ENCODE measurements at places on chromosomes 1 and 21.

- no peak for DNase-seq
Measured at GRCh38 chr1:182716740-182717720, 32.6 kb upstream of the RGS8 start.

DNA sequence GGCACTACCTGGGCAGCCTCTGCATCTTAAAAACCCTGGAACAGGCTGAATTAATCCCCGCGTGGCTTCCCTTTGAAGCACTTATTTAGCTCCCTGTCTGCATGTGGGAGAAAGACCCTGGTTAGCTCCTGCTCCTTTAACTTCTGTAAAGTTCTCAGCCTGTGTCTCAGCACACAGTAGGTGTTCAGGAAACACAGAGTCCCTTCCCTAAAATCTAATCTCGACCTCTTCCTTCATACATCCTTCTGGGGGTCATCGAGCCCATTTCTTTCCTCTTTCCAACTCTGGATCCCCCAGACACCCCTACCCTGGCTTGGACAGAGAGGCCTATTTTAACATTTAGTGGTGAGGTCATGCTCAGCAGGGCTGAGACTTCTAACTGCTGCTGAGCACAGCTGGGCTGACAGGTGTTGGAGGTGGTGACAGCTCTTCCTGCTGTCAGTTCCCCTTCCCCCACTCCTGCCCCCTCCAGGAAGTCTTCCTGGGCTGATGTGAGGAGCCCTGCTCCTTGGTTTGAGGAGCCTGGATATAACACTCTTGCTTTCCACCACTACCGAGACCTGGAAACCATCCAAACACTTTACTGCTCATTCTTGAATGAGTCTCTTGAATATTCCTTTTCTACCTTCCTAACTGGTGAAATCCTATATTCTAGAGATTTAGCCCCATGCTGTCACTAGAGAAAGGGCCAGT is 5.3 kb downstream of the E2F2 start:
- DNase-seq = no peak

GRCh38 chr1:167642501-167642826 is 12.4 kb downstream of the RCSD1 start:
- no peak for DNase-seq

GRCh38 chr1:244112636-244113035 is 61.6 kb downstream of the ZBTB18 start:
- no peak for DNase-seq

- no peak for DNase-seq
Measured at GRCh38 chr21:42520628-42521253, 7.1 kb downstream of the SLC37A1 start.

DNA sequence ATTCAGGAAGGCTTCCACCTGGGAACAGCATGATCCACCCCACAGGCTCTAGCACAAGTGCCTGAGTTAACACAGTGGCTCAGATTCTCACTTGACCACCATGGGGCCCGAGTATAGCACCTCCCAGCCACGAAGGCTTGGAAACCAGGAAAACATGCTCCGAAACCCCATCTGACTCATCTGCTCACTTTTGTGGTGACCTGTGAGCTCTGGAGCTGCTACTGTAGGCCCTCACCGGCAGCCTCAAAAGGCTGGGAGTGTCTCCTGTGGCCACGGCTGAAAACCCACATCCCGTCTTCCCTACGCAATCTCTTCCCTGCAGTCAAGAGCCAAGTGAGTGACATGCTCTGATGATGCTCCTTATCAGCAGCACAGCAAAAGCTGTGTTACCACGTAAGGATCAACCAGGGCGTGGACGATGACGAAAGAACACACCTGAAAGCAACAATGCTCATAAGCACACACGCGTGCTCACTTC is 81.4 kb downstream of the TGFBR3 start:
- DNase-seq = no peak

GRCh38 chr1:17675744-17676143 is 79.4 kb upstream of the ACTL8 start:
- DNase-seq = no peak

DNA sequence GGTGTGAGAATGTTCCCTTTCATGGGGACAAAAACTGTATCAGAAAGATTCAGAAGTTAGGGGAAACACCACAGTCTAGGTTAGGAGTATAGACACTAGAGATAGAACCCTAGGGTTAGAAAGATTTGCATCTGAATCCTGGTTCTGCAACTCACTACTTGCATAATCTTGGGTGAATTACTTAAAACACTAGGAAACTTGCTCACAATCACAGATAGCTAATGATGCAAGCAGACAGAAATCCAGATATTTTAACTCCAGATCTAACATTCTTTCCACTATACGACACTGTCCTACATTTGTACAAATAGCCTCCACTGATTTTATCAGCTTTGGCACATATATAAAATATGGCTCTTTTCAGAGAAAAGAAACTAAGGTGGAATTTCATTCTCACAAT is 30.8 kb upstream of the GLIS1 start:
- no peak for DNase-seq
